Ovary (tissue), 10 donors: ENCODE measurements at places on chromosomes 13 and 19. TPM values are rescaled to one million over a fixed set of nuclear protein-coding genes. Genes with fewer than 3 reads are reported as not detected.

Gene ADPRHL1
- polyA plus RNA-seq, result 2.2 TPM

DNA sequence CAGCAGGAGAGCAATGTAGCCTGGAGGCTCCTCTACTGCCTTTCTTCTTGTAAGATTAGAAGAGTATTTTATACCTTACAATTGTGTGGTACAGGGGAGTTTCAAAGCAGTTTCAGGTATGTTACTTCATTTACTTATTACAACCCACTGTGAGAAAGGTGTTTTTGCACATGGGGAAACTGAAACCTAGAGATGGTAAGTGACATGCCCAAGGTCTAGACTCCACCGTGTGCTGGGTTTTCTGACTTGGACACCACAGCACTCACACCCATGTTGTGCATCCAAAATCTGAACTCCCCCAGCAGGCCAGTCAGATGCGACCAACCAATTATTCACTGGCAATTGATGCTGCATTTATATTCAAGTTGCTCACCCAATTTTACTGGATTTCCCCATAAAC lies 22.8 kb downstream of the ERICH6B start:
- H3K4me1 ChIP-seq, result no peaks in the 10 kb centered on the region
- no peaks in the 10 kb centered on the region for H3K36me3 ChIP-seq
- H3K27ac ChIP-seq, result no peak overlapping the region
- no peaks in the 10 kb centered on the region for H3K27me3 ChIP-seq
- H3K4me3 ChIP-seq, result no peak overlapping the region

DNA sequence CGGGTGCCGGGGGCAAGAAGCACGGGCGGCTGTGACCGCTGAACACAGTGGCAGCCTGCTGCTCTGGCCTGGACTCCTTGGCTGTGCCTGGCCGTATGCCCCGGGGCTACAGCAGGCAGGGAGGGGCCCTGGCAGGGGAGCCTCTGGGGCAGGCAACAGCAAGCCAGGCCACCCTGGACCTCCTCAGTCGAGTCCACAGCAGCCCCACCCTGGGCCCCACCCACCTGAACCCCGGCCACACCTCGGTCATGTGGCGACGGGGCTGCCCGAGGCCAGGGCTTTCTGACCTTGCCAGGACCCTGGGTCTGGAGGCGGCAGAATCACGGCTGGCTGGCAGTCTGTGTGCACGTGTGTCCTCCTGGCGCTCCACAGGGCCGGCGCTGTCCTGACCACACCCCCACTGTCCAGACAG lies 8.7 kb downstream of the CILP2 start:
- H3K4me3 ChIP-seq, result no peak overlapping the region
- DNase-seq, result no peak
- no peaks in the 10 kb centered on the region for H3K36me3 ChIP-seq

DNA sequence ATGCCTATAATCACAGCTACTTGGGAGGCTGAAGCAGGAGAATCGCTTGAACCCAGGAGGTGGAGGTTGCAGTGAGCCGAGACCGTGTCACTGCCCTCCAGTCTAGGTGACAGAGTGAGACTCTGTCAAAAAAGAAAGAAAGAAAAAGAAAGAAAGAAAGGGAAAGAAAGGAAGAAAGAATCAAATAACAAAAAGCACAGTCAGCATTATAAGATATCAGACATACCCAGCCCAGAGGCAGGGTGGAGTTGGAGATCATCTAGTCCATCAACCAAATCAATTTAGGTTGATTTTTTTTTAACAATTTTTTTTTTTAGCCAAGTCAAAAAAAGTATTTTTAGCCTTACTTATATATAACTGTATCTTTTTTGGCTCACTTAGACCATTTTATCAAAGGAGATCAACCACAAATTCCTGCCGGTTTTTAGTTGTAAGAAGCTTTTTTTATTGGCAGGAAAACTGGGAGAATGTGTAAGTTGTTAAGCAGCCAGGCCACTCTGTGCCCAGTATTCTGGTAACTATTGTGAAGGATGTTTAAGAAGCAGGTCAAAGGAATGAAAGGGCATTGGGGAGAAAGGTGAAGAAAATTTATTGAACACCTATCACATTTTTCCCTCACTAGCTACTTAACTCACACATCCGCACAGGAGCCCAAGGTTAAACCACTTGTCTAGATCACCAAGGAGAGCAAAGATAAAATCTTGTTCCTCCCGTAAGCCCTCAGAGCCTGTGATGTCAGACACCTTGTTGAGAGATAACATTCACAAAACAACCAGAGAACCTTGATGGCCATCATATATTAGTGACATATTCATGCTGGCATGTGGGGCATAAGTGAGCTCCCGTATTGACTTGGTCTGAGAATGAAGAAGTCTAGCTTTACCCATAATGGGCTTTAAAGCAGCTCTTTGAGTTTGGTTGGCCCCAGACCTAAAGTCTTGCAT lies 91.8 kb downstream of the COL4A2 start:
- peaks cover 22% of the 10 kb centered on the region for H3K4me1 ChIP-seq
- H3K27ac ChIP-seq, result peak overlapping the region; percentile 86
- no peaks in the 10 kb centered on the region for H3K36me3 ChIP-seq
- H3K27me3 ChIP-seq, result no peaks in the 10 kb centered on the region
- H3K4me3 ChIP-seq, result no peak overlapping the region

GRCh38 chr13:40764587-40765403 lies 6.2 kb downstream of the MRPS31 start:
- H3K4me1 ChIP-seq, result peaks cover 1% of the 10 kb centered on the region
- no peak overlapping the region for H3K27ac ChIP-seq
- H3K4me3 ChIP-seq, result no peak overlapping the region
- no peaks in the 10 kb centered on the region for H3K27me3 ChIP-seq
- no peaks in the 10 kb centered on the region for H3K36me3 ChIP-seq

DNA sequence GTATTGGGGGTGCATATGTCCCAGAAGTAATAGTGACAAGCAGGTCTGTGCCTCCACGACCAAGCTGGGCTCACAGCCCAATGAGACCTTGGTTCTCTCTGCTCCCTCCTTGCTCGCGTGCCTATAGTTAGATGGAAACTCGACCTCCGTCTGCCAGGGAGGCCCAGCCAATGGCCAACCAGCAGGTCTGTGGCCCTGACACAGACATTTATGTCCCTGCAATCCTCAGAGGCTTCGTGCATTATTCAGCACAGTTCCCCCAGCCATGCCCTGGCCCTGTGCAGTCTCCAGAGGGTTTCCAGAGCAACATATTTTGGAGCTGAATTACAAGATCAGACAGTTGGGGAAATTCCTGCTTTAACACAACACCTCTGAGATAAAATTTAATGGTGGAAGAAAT lies 105.1 kb downstream of the UQCRFS1 start:
- H3K4me1 ChIP-seq, result no peaks in the 10 kb centered on the region
- H3K27ac ChIP-seq, result no peak overlapping the region
- no peaks in the 10 kb centered on the region for H3K36me3 ChIP-seq
- no peak overlapping the region for H3K4me3 ChIP-seq
- DNase-seq, result no peak

GRCh38 chr19:29531458-29532025 lies 5.7 kb downstream of the VSTM2B start:
- H3K36me3 ChIP-seq, result no peaks in the 10 kb centered on the region
- no peaks in the 10 kb centered on the region for H3K27me3 ChIP-seq
- peaks cover 3% of the 10 kb centered on the region for H3K4me1 ChIP-seq

DNA sequence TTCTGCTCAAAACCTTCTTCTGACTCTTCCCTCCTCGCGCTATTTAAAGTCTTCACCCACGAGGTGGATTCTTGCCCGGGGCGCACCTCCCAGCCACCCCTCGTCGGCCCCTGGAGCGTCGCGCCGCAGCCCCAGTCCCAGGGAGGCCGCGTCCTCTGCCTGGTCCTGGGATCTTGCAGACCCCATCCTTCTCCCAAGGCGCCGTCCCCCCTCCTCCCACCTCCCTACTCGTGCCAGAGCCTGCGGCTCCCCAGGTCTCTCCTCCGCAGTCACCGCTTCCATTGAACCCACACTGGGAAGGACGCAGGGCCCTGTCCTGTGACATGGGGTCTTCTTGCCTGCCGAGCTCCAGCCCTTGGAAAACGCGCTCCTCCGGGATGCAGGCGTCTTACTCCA lies 486 bp downstream of the ZNF808 start:
- H3K27ac ChIP-seq, result peak overlapping the region; percentile 76
- peak overlapping the region; percentile 66 for H3K4me3 ChIP-seq
- no peaks in the 10 kb centered on the region for H3K36me3 ChIP-seq
- H3K4me1 ChIP-seq, result peaks cover 7% of the 10 kb centered on the region
- peak; percentile 24 for DNase-seq

Gene ZNF583
- polyA plus RNA-seq, result 4.0 TPM

- DNase-seq, result no peak
- no peaks in the 10 kb centered on the region for H3K4me1 ChIP-seq
- no peaks in the 10 kb centered on the region for H3K27me3 ChIP-seq
- no peak overlapping the region for H3K4me3 ChIP-seq
- no peak overlapping the region for H3K27ac ChIP-seq
- no peaks in the 10 kb centered on the region for H3K36me3 ChIP-seq
Observed at GRCh38 chr13:66036636-66037035, 1193.5 kb downstream of the PCDH9 start.

DNA sequence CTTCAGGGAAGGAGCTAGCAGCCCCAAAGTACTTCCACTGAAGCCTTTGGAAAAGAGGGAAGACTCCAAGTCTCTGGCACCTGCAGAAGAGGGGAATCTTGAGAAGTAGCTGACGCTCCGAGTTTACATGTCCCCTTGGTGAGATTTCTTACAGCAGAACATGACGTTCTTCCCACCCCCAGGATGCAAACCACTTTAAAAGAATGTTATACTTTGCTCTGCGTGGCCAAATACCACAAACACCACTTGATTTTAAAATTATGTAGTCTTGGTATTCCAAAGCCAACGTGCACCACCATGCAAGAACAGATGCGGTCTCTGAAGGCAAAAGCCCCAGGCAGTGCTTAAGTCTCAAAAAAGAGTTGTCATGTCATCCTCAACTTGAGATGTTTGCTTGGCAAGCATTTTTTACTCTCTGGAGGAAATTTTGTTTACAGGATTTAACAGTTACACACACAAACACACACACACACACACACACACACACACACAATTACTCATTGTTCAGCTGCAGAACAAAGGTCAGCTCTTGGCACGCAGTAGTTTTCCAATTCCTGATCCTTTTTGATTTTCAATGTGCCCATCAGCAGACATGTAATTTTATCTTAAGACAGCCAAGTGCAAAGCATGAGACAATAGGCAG lies 106.1 kb downstream of the RGCC start:
- no peaks in the 10 kb centered on the region for H3K36me3 ChIP-seq
- no peak for DNase-seq
- H3K27me3 ChIP-seq, result no peaks in the 10 kb centered on the region
- peaks cover 8% of the 10 kb centered on the region for H3K4me1 ChIP-seq
- H3K27ac ChIP-seq, result no peak overlapping the region
- H3K4me3 ChIP-seq, result no peak overlapping the region

DNA sequence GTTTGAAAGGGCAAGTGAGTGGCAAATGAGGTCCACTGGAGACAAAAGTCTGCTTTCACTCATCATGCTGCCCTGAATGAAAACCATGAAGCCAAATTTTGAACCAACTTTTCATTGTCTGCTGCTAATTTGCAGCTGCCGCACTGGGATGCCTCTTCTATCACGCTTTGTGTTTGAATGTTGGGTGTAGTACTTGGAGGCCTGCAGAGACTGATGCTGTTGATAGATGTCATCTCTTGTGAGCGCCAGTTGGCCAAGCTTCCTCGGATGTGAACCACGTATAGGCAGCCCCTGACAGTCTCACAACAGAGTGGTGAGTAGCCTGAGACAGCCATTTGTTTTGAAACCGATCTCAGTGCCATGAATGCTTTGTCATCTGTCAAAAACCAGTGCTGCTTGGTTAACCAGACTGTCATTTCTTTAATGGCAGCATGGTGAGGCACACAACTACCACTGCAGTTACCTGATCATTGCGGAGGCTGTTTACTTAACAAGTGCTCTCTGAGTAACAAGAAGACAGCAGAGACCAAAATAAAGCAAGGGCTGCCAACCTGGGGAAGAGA lies 31.2 kb upstream of the SLC10A2 start:
- H3K4me1 ChIP-seq, result no peaks in the 10 kb centered on the region
- H3K27ac ChIP-seq, result no peak overlapping the region
- H3K27me3 ChIP-seq, result no peaks in the 10 kb centered on the region
- H3K4me3 ChIP-seq, result no peak overlapping the region

GRCh38 chr13:49071341-49071937 lies 95.7 kb downstream of the FNDC3A start:
- DNase-seq, result no peak
- H3K36me3 ChIP-seq, result no peaks in the 10 kb centered on the region

GRCh38 chr13:54004026-54004699 lies 975.5 kb downstream of the OLFM4 start:
- no peaks in the 10 kb centered on the region for H3K27me3 ChIP-seq
- H3K27ac ChIP-seq, result no peak overlapping the region
- DNase-seq, result no peak
- no peak overlapping the region for H3K4me3 ChIP-seq
- no peaks in the 10 kb centered on the region for H3K4me1 ChIP-seq

GRCh38 chr13:88281841-88282240 lies 610.7 kb downstream of the SLITRK5 start:
- H3K27me3 ChIP-seq, result no peaks in the 10 kb centered on the region
- no peak overlapping the region for H3K27ac ChIP-seq
- H3K4me1 ChIP-seq, result no peaks in the 10 kb centered on the region
- H3K36me3 ChIP-seq, result no peaks in the 10 kb centered on the region
- DNase-seq, result no peak

DNA sequence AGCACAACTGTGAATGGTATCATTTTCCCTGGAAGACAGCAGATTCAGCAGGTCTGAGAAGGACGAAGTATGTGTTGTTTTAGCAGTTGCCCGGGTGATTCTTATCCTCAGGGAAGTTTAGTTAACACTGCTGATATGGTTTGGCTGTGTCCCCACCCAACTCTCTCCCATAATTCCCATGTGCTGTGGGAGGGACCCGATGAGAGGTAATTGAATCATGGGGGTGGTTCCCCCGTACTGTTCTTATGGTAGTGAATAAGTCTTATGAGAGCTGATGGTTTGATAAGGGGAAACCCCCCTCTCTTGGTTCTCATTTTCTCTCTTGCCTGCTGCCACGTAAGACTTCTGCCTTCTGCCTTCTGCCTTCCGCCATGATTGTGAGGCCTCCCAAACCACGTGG lies 81.0 kb upstream of the UBAC2 start:
- no peak overlapping the region for H3K27ac ChIP-seq
- DNase-seq, result no peak
- no peaks in the 10 kb centered on the region for H3K27me3 ChIP-seq

- H3K4me1 ChIP-seq, result peaks cover 16% of the 10 kb centered on the region
- no peaks in the 10 kb centered on the region for H3K27me3 ChIP-seq
- no peaks in the 10 kb centered on the region for H3K36me3 ChIP-seq
Observed at GRCh38 chr13:33111414-33112110, 95.3 kb downstream of the KL start.

Gene FARSA
- polyA plus RNA-seq, result 8.0 TPM

GRCh38 chr13:58843567-58843966 lies 1212.0 kb downstream of the PCDH17 start:
- H3K27me3 ChIP-seq, result no peaks in the 10 kb centered on the region
- H3K36me3 ChIP-seq, result no peaks in the 10 kb centered on the region
- H3K4me3 ChIP-seq, result no peak overlapping the region
- no peak for DNase-seq
- H3K27ac ChIP-seq, result no peak overlapping the region

- peaks cover 9% of the 10 kb centered on the region for H3K4me1 ChIP-seq
- H3K4me3 ChIP-seq, result no peak overlapping the region
- no peaks in the 10 kb centered on the region for H3K27me3 ChIP-seq
- no peaks in the 10 kb centered on the region for H3K36me3 ChIP-seq
- no peak overlapping the region for H3K27ac ChIP-seq
Observed at GRCh38 chr13:110506859-110507566, 54.5 kb downstream of the RAB20 start.

Gene C1QTNF9B
- polyA plus RNA-seq, result 0.52 TPM
